ENCODE measurements at places on chromosomes 6 and 20.
A peak's percentile ranks its signal among the peaks of the same experiment; 100 is the strongest.

- DNase-seq = peak; percentile 67
These were observed 180.6 kb upstream of the CCN2 start for GRCh38 chr6:132131758-132132157.

- DNase-seq = no peak
These were observed 21.7 kb downstream of the THBS2 start for GRCh38 chr6:169231790-169232506.

- DNase-seq = no peak
These were observed 439.3 kb upstream of the SULF2 start for GRCh38 chr20:48224533-48225050.

GRCh38 chr6:53906103-53906502 is 111.3 kb downstream of the LRRC1 start:
- DNase-seq = no peak

DNA sequence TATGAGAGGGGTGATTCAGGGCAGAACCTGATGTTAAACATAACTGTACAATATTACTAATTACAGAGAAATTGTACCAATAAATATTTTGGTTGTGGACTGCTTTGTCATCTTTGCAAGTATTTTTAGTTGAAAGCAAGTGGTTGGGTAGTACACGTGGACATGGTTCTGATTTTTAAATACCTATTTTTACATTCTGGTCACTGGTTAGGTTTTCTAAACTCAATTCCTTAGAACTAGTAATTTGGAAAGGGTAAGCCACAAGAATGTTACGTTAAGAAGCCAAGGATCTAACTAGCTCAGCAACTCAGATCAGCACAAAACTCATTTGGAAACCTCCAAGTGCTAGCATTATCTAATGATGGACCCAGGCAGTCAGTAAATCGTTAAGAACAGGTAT is 2.7 kb downstream of the EPB41L2 start:
- DNase-seq = no peak

- DNase-seq = peak; percentile 76
These were observed 68.2 kb downstream of the FAM120B start for GRCh38 chr6:170374571-170375444.

- no peak for DNase-seq
These were observed 27.2 kb upstream of the CHD6 start for GRCh38 chr20:41645372-41645771.

DNA sequence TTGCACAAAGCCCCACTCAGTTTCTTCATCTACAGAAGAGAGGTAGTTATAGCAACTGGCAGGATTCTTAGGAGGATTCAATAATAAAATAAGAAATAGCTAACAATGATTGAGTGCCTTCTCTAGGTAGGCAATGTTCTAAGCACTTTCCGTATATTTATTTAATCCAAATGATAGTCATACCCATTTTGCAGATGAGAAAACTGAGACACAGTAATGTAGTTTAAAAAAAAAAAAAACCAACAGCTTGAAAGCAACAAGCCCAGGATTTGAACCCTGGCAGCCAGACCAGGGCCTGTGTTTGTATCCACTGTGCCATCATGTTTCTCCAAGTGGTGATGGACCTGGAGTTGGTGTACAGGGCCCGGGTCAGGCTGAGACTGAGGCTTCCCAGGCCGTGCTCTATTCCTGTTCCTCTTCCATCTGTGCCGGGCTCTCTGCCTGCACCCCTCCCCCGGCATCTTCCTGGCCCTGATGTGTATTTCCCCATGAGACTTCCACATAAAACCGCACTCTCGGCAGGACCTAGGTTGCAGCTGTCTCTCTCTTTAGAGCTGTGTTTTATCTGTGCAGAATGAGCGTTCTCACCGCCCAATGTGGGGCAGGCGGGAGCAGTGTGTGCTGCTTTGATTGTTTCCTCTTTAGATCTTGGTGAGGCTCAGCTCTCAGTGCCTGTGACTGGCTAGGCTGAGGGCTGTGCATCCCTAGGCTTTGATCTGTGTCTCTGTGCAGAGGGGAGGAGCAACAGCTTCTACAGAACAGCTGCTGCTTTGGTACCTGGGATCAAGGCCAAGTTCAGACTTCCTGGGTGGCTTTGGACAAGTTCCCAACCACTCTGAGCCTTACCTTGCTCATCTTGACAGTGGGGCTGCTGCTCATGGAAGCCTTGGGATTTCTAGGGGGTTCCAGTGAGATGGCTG is 49.5 kb downstream of the TOX2 start:
- DNase-seq = peak; percentile 65

DNA sequence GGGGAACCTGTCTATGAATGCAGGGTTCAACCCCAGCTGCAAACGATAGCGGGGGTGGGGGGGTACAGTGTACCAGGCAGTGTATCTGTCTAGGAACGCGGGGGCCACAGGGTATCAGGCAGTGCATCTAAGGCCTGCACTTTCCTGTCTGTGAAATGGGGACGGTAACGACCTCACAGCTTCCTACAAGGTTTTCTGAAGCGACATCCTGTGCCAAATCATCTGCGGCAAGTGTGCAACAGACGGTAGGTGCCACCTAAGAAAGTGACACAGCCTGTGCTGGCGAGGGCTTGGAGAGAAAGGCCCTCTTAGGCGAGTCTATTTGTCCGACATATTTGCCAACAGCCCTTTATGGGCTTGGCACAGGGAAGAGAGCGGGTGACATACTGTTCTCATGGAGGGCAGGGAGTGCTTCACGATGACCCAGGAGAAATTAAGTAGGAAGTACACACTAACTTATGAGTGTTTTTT is 3.8 kb downstream of the DIDO1 start:
- no peak for DNase-seq

DNA sequence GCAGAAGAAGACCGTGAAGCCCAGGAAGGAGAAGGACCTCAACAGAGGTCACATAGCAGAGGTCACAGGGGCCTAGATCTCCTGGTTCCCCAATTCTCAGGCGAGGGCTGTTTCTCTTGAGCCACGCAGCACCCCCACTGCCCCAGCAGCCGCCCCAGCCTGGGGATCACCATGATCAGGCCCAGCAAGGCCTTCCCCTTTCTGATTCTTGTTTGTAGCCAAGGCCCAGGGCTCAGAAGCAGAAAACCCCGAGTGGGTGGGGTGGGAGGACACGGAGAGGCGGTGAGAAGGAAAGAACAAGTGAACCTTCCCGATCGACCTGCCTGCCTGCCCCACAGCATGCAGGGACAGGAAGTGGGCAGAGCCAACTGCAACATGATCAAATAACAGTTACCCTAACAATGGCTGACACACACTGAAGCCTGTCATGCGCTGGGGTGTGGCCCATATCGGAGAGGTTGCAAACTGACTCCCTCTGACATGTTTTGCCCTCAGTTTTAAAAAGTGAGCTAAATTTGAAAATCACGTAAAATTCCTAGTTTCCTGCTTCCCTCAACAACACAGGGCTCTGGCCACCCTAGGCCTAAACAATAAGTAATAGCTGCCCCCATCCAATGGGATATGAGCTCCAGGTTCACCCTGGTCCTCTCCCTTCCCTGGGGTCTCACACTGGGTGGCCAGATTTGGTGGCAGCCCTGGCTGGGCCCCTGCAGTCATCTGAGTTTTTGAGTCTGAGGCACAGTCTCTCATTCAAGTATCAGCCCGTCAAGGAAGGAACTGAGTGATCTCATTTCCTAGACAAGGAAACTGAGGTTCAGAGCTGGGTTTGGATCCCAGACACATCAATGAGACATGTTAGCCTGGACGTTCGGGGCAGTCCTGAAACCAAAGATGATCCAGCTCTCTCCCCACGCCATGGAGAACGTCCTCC is 6.5 kb downstream of the PEDS1 start:
- peak; percentile 95 for DNase-seq

DNA sequence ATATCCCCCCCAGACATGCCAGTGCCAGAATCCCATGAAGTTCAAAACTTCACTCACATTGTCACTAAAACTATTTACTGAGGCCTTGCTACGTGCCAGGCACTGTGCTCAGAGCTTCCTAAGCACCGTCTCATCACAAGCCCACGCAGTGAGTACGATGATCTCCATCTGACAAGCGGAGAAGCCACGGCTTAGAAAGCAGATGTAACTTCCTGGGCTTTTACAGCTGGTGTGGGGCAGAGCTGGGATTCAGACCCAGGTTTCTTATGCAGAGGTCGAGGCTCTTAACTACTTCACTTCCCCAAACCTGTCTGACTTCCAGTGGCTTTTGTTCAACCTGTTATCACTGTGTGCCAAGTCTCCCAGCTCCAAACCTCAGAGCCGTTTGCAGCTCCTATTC is 8.3 kb downstream of the MDGA1 start:
- peak; percentile 47 for DNase-seq

- DNase-seq = peak; percentile 60
These were observed 1.2 kb downstream of the DCBLD1 start for GRCh38 chr6:117483645-117484016.

DNA sequence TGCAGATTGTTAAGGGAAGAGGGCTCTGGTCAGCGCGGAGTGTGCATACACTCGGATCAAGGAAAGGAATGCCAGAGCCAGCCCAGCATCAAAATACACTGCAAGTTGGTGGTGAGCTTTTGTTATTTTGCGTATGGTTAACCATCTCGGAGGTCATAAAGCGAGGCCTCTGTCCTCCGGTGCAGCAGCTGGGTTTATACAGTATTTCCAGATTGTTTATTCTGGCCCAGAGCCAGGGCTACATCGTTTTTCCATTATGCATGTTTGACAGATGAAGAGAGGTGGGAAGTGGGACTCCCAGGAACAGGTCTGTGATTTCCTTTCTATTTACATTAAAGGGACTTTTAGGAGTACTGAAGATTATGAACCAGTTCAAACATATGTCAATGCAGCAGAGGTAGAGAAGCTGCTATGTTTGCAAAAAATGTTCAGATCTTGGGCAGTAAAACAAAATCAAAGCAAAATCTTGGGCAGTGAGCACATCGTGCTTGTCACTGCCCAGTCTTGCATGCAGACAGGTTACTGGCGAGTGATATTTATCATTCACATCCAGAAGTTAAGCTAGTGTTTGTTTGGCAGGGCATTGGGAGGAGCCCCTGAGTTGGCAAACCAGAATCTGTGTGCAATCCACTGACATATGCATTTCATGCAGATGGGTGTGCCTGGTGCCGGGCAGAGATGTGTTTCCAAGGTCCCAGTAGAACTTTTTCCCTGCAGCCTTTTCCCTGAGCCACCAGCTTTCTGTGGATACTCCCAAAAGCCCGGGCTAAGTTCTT is 256.3 kb upstream of the TAB2 start:
- DNase-seq = no peak

DNA sequence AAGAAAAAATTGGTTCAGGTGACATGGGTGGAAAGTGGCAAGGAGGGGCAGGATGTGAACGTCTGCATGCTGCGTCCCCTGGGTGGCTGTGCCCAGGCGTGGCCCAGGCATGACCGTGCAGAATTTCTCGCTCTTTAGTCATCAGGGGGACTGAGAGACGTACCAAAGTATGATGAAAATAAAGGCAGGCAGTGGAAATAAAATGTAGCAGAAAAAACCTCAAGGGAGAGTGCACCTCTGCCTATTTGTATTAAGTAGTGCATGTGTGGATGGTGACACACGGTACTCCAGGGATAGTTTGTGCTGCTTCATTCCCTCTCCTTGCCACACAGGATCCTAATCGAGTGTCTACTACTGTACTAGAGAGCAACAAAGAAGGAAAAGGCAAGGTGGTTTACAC is 81.1 kb downstream of the ATP9A start:
- no peak for DNase-seq

- DNase-seq = peak; percentile 94
These were observed 57.8 kb upstream of the EDN1 start for GRCh38 chr6:12232339-12232738.

GRCh38 chr20:10110151-10110550 is 75.4 kb downstream of the ANKEF1 start:
- no peak for DNase-seq

DNA sequence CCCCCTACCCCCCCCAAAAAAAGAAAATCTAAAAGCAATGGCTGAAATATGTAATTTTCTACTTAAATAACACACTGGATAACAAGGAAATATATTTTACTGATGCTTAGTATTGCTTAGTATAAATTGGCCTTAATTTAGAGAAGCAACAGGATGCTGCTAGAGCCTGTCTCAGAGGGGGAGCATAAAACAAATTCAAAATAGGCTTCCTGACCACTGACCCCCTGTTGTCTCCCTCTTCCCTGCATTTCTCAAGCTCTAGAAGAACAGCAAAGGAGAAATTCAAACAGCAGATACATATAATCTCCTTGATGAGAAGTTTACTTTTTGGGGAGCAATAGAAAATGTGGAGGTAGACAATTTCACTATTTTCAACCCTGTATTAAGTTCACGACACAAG is 631.1 kb upstream of the GJE1 start:
- no peak for DNase-seq

- DNase-seq = peak; percentile 65
These were observed at the start of gene RGS17 for GRCh38 chr6:153131037-153131981. Gene RGS17, minus strand, starts transcription at chr6:153131282. Its CDS starts 87,264 bp downstream, at chr6:153044018.

- no peak for DNase-seq
These were observed 59.5 kb downstream of the ZMYND8 start for GRCh38 chr20:47296950-47297349.

DNA sequence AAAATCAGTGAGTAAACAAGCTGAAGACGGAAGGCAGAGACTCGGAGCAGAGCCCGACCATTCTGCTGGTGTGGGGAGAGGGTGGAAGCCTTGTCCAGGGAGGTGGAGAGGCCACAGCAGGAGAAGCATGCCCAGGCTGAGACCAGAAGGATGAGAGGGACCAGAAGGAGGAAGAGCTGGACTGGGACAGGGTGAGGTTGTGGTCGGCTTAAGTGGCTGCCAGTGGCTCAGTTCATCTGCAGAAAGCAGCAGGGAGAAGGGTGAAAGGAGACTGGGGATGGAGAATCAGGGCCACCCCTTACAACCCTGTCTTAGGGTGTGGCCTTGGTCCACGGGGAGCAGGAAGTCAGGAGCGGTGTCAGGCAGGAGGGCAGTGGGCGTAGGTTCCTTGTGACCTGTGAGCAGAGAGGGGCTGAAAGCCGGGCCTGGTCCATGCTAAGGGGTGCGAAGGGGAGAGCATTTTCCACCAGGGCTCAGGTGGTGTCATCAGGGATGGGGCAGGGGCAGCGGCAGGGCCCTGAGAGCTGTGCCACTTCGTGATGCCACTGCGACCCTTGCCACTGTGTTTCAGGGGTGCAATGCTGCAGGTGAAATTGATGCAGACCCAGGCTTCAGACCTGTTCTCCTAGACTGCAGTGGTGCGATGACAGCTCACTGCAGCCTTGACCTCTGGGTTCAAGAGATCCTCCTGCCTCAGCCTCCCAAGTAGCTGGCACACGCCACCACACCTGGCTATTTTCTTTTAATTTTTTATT is 81.1 kb downstream of the TTLL2 start:
- DNase-seq = no peak

- no peak for DNase-seq
These were observed 318.8 kb downstream of the ZFAND3 start for GRCh38 chr6:38138374-38138773.

- DNase-seq = no peak
These were observed 7.9 kb downstream of the SNX14 start for GRCh38 chr6:85585741-85586140.

GRCh38 chr20:15986690-15987089 is 586.6 kb downstream of the KIF16B start:
- no peak for DNase-seq

- DNase-seq = no peak
These were observed 84.5 kb upstream of the MCHR2 start for GRCh38 chr6:100078509-100078908.

GRCh38 chr6:154932515-154933027 is 62.5 kb upstream of the TIAM2 start:
- no peak for DNase-seq

All from suppressor macrophage treated with lipopolysaccharide for 1 hour (primary cell).